Activated CD4-positive, alpha-beta T cell treated with anti-CD3 and anti-CD28 coated beads for 4 hours (primary cell): ENCODE measurements at places on chromosomes 16 and 17.

GRCh38 chr16:67844497-67844896 lies 2.2 kb upstream of the NUTF2 start:
- DNase-seq: no peak

GRCh38 chr16:46768809-46769208 lies 20.7 kb upstream of the MYLK3 start:
- no peak for DNase-seq

DNA sequence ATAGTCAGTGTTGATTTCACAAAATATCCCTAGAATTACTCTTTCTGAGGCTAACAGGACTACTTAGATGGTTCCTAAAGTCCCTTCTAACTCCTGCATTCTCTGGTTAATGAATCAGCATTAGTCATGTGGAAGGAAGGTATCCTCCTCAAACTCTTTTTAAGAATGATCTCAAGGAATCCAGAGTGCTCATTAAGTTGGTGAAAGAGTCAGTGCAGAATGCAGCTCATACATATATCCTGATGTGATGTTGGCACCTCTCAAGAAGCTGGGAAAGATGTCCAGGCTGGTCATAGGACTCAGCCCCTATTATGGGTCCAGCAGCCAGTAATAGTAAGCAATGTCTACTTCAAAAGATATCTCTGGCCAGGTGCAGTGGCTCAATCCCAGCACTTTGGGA lies 65.5 kb downstream of the PIGL start:
- no peak for DNase-seq

DNA sequence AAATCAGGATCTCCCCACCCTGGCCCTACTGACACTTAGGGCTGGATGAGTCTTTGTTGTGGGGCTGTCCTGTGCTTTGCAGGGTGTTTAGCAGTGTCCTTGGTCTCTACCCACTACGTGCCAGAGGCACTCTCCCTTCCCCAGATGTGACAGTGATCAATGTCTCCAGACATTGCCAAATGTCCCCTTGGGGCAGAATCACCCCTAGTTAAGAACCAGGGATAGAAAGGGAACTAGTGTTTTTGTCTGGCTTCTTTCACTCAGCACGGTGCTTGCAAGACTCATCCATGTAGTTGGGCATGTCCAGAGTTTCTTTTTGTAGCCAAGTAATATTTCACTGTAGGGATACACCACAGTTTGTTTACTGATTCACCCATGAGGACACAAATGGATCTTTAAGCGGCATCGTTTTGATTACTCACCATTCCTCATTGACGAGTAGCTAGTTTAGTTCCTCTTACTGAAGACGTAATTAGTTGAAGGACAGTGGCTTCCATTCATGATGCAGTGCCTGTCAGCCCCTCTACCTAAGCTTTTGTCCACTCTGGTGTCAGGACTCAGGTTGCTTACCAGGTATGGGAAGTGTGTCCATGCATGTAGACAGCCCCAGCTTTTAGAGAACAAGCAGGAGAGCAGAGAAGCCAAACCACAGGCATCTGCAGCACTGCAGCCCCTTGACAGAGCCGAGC lies 26.0 kb upstream of the ITGB4 start:
- no peak for DNase-seq
